ENCODE measurements at places on chromosomes 2 and 18.

DNA sequence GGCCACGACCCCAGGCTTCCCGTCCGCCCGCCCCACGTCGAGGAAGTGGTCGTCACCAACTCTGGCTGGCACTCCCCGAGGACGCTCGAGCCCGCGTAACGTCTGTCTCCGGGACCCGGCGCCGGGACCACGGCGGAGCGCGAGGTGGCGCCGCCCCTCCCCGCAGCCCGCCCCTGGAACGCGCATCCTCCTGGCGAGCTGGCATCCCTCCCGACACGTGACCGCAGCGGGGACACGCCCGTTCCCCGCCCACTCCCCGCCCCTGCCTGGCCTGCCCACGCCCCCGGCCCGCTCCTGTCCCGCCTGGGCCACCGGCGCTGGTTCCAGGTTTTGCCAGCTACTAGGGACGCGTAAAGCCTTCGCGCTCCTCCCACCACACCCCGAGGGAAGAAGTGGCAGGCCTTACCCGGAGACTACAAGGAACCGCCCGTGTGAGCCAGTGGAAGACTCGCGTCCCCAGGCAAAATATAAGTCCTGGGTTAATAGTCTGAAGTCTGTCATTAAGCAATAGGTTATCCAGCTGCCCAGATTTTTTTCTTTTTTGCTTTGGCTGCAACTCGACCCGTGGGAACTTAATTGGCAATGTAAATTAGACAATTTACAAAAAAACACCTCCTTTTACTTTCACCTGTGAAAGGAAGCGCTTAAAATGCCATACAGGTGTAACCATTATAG lies at the start of gene OSBPL1A:
OSBPL1A (minus strand) TSS at position 131 of the 675 bp plus-strand sequence. CDS start 20,291 bp downstream, outside the sequence.
- peak; percentile 97 for DNase-seq

DNA sequence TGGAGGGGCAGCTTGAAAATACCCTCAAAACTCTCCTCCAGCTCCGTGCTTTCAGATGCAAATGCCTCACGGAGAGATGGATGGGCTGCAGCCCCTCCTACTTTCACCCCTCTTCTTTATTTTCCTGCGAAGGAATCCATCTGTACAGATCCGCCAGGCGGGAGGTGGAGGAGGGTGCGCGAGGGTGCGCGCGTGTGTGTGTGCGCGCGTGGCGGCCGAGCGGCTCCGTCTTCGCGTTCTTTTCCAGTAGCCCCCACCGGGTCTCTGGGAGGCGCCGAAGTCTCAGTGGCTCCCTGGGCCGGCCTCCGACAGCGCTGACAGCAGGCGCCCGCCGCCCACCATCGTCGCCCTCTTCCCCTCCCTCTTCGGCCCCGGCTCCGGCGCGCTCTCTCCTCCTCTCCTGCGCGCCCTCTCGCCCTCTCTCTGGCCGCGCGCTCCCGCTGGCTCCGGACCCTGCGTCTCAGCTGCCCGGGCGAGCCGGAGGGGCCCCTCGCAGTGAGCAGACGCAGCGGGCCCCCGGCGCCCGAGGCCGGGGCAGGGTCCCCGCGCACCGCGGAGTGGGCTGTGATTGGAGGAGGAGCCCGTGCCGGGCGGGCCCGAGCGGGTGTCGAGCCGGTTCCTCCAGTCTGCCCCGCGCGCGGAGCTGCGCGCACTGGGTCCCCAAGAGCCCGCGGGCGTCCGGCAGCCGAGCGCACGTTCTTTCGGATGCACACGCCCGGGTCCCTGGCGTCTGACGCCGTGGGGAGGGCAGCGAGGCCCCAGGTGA lies at the start of gene CDH7:
CDH7 (plus strand) TSS at position 624 of the 766 bp plus-strand sequence. CDS start 11,831 bp downstream, outside the sequence.
- DNase-seq = no peak

DNA sequence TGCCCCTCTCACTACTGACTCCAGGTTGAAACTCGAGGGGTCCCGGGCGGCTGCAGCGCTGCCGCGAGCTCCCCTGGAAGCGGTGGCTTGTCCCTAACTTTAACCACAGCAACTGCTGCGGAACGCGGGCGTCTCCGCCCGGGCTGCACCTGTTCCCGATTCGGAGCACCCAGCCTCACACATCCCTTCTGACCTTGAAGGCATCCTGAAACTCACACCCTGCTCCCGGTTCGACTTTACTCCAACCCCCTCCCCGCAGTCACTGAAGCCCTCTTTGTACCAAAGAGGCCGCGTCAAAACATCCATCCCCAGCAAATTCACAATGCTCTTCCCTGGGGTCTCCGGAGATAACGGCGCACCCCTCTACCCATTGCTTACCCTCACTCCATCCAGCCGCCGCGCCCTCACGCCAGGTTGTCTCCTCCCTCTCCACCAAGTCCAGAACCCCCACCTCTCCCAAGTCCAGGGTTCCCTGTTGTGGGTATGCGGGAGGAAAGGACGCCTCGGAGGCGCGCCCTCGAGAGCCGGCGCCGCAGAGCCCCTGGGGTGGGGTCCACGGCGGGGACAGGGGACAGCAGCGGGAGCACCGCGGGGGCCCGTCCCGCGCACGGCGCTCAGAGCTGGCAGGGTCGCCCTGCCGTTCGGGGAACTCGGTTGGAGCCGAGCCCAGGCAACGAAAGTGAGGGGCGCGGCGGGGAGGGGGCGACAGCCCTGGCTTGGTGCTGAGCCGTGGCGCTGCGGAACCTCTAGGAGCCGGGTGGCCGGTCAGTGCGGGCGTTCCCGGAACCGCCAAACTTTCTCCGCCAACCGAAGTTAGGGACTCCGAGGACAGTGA lies 934 bp downstream of the MYO5B start:
- no peak for DNase-seq

DNA sequence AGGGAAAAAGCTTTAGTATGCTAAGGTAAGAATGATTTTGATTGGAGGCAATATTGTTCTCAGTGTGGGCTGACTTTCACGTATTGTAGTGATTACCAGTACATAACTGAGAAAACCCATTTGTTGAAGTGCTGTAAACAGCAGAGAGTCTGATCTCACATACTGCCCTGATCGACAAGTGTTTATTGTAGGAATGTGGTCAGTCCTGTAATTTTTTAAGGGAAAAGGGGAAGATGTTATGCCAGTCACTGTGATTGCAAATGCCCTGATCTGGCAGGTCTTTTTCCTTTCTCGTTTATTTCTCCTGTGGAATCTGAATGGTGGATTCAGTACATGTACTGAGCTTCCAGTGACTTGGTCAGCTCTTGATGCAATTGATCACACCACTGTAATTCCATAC lies 11.5 kb downstream of the SPATS2L start:
- DNase-seq = no peak

DNA sequence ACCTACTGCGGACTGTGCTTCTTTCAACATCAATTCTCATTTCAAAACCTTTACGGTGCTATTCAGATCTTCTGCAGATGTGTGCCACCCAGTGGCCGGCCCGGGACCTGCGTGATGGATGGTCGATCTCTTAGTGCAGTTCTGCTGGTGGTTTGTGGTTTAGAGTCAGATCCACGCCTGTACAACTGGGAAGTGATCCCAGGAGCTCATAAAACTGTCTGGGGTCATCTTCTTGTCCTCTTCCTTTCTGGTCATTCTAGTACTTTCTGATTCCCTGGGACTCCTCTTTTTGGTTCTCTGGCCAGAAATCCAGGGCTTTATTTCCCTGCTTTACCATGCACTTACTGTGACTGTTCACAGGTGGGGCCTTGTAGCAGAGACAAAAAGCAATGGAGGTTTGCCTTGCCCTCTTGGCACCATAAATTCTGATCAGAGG lies 15.8 kb upstream of the SELENOI start:
- DNase-seq = peak; percentile 92

DNA sequence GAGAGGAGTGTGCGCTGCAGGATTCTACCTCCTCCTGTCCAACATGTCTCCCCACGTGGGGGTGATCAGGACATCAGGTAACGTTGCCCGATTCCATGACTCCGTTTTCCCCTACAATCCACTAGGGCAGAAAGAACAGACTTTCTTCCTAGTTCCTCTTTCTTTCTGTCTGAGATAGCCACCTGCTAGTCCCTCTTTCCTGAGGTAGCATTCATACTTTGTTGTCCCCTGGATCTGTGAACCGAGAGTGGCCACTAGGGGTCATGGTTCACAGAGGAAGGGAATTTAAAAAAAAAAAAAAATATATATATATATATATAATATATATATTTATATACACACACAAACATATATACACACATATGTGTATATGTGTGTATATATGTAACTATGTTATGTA lies 210.0 kb upstream of the ZNF521 start:
- DNase-seq = no peak

- peak; percentile 34 for DNase-seq
Measured at GRCh38 chr18:44917216-44918141, 236.8 kb downstream of the SETBP1 start.

- peak; percentile 34 for DNase-seq
Measured at GRCh38 chr2:200962811-200963123, 693 bp downstream of the ORC2 start.

GRCh38 chr2:216415541-216415940 lies 3.3 kb downstream of the SMARCAL1 start:
- DNase-seq = no peak

DNA sequence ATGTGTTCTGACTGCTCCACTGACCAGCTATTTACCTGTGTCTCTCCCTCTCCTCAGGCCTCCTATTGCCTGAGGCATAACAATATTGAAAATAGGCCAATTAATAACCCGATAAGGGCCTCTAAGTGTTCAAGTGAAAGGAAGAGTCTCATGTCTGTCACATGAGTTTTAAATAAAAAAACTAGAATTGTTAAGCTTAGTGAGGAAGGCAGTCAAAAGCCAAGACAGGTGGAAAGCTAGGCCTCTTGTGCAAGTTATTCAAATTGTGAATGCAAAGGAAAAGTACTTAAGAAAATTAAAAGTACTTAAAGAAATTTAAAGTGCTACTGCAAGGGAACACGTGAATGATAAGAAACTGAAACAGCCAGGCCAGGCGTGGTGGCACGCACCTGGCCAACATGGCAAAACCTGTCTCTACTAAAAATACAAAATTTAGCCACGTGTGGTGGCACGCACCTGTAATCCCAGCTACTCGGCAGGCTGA lies 44.9 kb upstream of the TAF4B start:
- no peak for DNase-seq

- DNase-seq = no peak
Measured at GRCh38 chr2:159860581-159861310, 62.7 kb upstream of the CD302 start.

DNA sequence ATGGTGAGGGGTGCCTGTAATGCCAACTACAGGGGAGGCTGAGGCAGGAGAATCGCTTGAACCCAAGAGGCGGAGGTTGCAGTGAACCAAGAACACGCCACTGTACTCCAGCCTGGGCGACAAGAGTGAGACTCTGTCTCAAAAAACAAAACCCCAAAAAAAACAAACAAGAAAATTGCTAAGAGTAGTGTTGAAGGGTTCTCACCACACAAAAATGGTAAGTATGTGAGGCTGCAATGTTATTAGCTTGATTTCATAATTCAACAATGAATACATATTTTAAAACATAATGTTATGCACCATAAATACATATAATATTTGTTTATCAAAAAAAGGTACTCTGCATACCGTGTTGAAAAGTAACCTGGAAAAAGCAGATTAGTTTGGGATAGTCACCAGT lies 45.8 kb downstream of the PSMG2 start:
- DNase-seq = no peak

DNA sequence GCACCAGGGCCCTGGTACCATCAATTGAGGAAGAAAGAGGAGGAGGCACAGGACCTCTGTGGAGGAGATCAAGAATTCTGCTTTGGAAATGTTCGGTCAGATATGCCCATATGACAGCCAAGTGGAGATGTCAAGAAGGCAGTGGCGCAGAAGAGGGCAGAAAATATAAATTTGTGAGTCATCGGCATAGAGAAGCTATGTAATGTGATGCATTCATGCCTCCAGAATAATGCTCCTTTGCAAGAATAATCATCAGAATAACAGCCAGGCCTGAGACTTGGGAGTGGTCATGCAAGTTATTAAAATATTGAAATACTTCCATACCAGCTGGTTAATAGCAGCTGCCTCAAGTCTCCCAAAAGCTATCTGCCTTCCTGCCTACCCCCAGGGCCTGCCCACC lies 32.1 kb upstream of the SCG2 start:
- no peak for DNase-seq

- peak; percentile 39 for DNase-seq
Measured at GRCh38 chr18:78192054-78192453, 787.6 kb upstream of the SALL3 start.

DNA sequence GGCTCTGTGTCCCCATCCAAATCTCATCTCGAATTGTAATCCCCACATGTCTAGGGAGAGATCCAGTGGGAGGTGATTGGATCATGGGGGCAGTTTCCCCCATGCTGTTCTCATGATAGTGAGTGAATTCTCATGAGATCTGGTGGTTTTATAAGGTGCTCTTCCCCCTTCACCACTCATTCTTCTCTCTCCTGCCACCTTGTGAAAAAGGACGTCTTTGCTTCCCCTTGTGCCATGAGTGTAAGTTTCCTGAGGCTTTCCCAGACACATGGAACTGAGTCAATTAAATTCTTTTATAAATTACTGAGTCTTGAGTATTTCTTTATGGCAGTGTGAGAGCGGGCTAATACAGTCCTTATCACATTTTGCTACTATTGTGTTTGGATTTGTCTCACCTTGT lies 177.6 kb upstream of the SLC39A10 start:
- no peak for DNase-seq

- DNase-seq = no peak
Measured at GRCh38 chr2:102226612-102227391, 40.0 kb downstream of the IL1RL2 start.

DNA sequence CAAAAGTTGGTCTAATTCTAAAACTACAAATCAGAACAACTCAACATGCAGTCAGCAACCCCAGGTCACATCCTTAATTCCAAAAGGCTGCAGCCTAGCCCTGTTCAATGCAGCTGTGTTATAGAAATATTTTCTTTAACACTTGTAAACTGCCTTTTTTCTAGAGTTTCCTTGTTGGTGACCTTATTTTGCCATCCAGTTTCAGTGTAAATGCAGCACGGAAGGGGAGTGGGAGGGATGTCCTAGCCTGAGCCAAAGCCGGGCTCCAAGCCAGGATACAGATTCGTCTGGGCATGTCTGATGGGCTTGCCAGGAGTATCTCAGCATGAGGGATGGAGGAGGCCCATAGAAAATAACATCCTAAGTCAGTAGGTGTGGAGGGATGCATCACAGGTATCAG lies 17.7 kb upstream of the SP3 start:
- peak; percentile 62 for DNase-seq

DNA sequence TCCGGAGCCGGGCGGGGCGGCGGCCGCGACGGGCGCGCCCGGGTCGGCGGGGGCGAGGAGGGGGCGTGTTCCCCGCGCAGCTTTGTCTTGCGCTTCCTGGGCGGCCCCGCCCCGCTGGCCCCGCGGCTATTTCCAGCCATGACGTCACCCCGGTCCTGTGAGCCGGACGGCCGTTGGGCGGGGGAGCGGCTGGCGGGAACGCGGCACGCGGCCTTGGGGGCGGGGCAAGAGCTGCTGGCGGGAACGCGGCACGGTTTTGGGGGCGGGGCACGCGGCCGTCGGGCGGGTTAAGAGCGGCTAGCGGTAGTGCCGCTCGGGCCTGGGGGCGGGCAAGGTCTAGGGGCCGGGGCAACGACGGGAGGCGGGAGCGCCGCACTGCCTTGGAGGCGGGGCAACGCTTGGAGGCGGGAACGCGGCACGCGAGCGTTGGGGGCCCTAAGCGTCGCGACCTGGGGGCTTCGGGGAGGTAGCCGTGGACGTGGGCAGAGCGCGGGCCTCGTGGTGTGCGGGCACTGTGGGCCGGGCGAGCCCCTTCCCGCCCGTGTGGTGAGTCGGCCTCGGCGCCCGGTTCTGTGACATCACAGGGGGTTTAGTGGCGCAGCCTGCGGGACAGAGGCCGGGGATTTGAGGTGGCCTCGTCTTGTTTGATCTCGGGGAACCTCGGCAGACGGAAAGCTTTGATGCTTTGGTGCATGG lies 704 bp downstream of the KLF11 start:
- peak; percentile 100 for DNase-seq

Measured in left ventricle myocardium superior (tissue), 1 donor.